ENCODE measurements at places on chromosomes 1 and 21. TPM values are rescaled to one million over a fixed set of nuclear protein-coding genes. Genes with fewer than 3 reads are reported as not detected.

FLG gene
- total RNA-seq = not detected

NUCKS1 gene
- total RNA-seq = 109 TPM

CNKSR1 gene
- not detected for total RNA-seq

TNFRSF25 gene
- 4.3 TPM for total RNA-seq

CD5L gene
- not detected for total RNA-seq

ZNF593OS gene
- total RNA-seq = not detected

CFHR3 gene
- total RNA-seq = not detected

SLAMF8 gene
- not detected for total RNA-seq

CACNA1S gene
- not detected for total RNA-seq

RBM8A gene
- 65.6 TPM for total RNA-seq

MAP3K7CL gene
- 2.0 TPM for total RNA-seq

ADAM30 gene
- total RNA-seq = not detected

CFHR5 gene
- total RNA-seq = not detected

TNFRSF4 gene
- not detected for total RNA-seq

BARHL2 gene
- total RNA-seq = not detected

GBP2 gene
- total RNA-seq = 3.7 TPM

COL18A1 gene
- 838 TPM for total RNA-seq

AMIGO1 gene
- 0.51 TPM for total RNA-seq

GFI1 gene
- total RNA-seq = 1.4 TPM

MYCL gene
- 1.0 TPM for total RNA-seq

IFI44L gene
- 3.7 TPM for total RNA-seq

NPR1 gene
- 0.41 TPM for total RNA-seq

ASCL5 gene
- total RNA-seq = 0.07 TPM

C1orf116 gene
- 1.7 TPM for total RNA-seq

CASQ2 gene
- not detected for total RNA-seq

HMGCL gene
- 72.5 TPM for total RNA-seq

MANEAL gene
- total RNA-seq = 30.0 TPM

ST6GALNAC5 gene
- total RNA-seq = not detected

CRP gene
- total RNA-seq = not detected

RSPH1 gene
- 2.6 TPM for total RNA-seq

ARL8A gene
- total RNA-seq = 16.9 TPM

CHI3L1 gene
- not detected for total RNA-seq

BRINP3 gene
- not detected for total RNA-seq

VANGL2 gene
- not detected for total RNA-seq

CGN gene
- 0.61 TPM for total RNA-seq

SLC30A7 gene
- total RNA-seq = 28.4 TPM

MARCKSL1 gene
- 12.0 TPM for total RNA-seq

CRB1 gene
- 0.30 TPM for total RNA-seq

SLAMF1 gene
- not detected for total RNA-seq

VANGL1 gene
- total RNA-seq = 1.6 TPM

INKA2 gene
- not detected for total RNA-seq

KCND3 gene
- not detected for total RNA-seq

SLC35F3 gene
- 10.1 TPM for total RNA-seq
